Activated CD8-positive, alpha-beta T cell treated with anti-CD3 and anti-CD28 coated beads for 36 hours (primary cell): ENCODE measurements at places on chromosomes 13 and 19. TPM values are rescaled to one million over a fixed set of nuclear protein-coding genes. Genes with fewer than 3 reads are reported as not detected.

OR7D2 gene
- total RNA-seq = not detected

SIGLEC8 gene
- total RNA-seq = not detected

CFAP97D2 gene
- not detected for total RNA-seq

ADPRHL1 gene
- 0.23 TPM for total RNA-seq

ANKLE1 gene
- 18.4 TPM for total RNA-seq

FXYD1 gene
- not detected for total RNA-seq

HPN gene
- not detected for total RNA-seq

C19orf73 gene
- 2.0 TPM for total RNA-seq

ETV2 gene
- total RNA-seq = 1.2 TPM

C19orf85 gene
- not detected for total RNA-seq

MYH14 gene
- total RNA-seq = not detected

ZNF585A gene
- 9.5 TPM for total RNA-seq

UFM1 gene
- total RNA-seq = 45.6 TPM

CYP2F1 gene
- total RNA-seq = not detected

BCKDHA gene
- total RNA-seq = 32.3 TPM

LIM2 gene
- 1.4 TPM for total RNA-seq

PSG1 gene
- total RNA-seq = not detected

PAN3 gene
- total RNA-seq = 30.9 TPM

TIMM50 gene
- total RNA-seq = 114 TPM

ZNF793 gene
- total RNA-seq = 3.5 TPM

DPY19L3 gene
- total RNA-seq = 10.4 TPM

ZNF154 gene
- total RNA-seq = 3.8 TPM

ATP11A gene
- total RNA-seq = 30.2 TPM

CEACAM20 gene
- not detected for total RNA-seq

ZNF227 gene
- 18.5 TPM for total RNA-seq

CLEC11A gene
- 2.7 TPM for total RNA-seq

SHANK1 gene
- total RNA-seq = 0.25 TPM

ZNF726 gene
- total RNA-seq = 19.1 TPM

SYNE4 gene
- total RNA-seq = 3.3 TPM

NKPD1 gene
- 0.16 TPM for total RNA-seq

MBD3L5 gene
- not detected for total RNA-seq

COMP gene
- not detected for total RNA-seq

TRAPPC6A gene
- 28.8 TPM for total RNA-seq

TINCR gene
- total RNA-seq = 0.38 TPM

ACER1 gene
- not detected for total RNA-seq

GPI gene
- 870 TPM for total RNA-seq

U2AF1L4 gene
- total RNA-seq = 42.5 TPM

RAB3A gene
- total RNA-seq = 11.3 TPM

FPR2 gene
- total RNA-seq = not detected

GRIK5 gene
- total RNA-seq = 0.63 TPM

FFAR3 gene
- 1.2 TPM for total RNA-seq
